ENCODE measurements at places on chromosomes 12 and 14.

- DNase-seq, result no peak
Observed at GRCh38 chr14:105841022-105842009, 314.9 kb downstream of the TMEM121 start.

- no peak for DNase-seq
Observed at GRCh38 chr12:74781991-74782485, 244.4 kb downstream of the ATXN7L3B start.

DNA sequence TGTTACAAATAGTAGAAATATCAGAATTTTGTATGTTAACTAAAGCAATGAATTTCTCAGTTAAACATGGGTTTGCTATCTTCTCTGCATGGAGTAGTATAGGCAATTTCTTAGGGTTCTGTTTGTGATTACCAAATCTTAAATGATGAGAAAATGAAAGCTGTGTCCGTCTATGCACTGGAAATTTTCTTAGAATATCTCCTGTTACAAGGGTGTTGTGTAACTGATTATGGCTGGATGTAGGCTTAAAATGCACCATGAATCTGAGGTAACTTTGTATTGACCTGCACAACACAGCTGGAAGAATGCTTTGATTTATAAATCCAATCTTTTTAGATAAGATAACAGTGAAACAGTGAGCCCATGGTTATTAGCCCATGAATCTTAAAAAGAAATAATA is 17.8 kb downstream of the TRIP11 start:
- DNase-seq, result no peak

DNA sequence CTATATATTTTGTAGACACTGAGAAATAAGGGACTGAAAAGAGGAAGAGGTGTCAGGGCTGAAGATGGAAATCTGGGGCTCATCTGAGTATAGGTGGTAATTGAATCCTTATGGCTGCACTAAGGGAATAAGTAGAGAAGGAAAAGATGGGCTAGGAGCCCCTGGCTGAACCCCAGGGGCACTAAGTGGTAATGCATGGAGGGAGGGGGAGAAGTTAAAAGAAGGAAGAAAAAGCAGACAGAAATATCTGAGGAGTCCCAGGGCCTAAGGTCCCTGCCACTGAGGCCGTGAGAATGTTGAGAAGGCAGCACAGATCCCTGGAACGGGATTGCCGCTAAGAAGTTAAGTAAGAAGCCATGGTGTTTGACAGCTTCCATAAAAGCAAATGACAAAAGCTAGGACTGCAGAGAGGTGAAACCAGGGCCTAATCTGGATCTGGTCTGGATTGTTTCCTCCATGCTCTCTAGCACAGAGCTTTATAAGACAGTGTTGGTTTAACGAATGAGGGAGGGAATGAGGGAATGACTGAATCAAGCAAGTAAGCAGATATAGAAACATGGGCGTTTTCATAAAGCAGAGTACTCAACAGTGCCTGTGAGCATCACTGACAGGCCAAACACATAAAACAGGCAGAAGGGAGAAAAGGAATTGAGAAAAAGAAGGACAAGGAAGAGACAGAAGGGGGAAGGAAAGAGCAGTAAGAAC is 92.9 kb downstream of the HMGA2 start:
- DNase-seq, result no peak

GRCh38 chr14:49905989-49906388 is 13.1 kb downstream of the ARF6 start:
- DNase-seq, result no peak

- DNase-seq, result no peak
Observed at GRCh38 chr12:19434538-19434937, 4.8 kb upstream of the AEBP2 start.

- no peak for DNase-seq
Observed at GRCh38 chr14:101361044-101361443, 200.3 kb upstream of the DIO3 start.

DNA sequence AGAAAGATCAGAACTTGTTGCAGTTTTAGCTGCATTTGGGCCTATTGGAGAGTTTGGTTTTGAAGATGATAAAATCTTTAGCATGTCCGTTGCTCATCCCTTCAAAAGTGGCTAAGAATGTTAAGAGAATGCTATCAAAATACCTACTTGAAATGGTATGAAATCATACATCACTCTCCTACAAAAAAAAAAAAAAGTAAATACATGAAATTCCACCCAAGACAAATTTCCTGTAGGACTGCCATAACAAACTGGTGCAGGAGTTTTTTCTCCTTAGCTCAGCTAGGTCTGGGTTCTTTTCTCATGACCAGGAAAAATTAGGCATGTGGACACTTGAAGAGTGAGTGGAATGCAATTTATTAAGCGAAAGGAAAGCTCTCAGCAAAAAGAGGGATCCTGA is 15.9 kb upstream of the FAR2 start:
- no peak for DNase-seq

- DNase-seq, result no peak
Observed at GRCh38 chr14:21096438-21096837, 2.0 kb downstream of the ZNF219 start.

GRCh38 chr12:106873983-106874382 is 81.7 kb upstream of the TMEM263 start:
- no peak for DNase-seq

DNA sequence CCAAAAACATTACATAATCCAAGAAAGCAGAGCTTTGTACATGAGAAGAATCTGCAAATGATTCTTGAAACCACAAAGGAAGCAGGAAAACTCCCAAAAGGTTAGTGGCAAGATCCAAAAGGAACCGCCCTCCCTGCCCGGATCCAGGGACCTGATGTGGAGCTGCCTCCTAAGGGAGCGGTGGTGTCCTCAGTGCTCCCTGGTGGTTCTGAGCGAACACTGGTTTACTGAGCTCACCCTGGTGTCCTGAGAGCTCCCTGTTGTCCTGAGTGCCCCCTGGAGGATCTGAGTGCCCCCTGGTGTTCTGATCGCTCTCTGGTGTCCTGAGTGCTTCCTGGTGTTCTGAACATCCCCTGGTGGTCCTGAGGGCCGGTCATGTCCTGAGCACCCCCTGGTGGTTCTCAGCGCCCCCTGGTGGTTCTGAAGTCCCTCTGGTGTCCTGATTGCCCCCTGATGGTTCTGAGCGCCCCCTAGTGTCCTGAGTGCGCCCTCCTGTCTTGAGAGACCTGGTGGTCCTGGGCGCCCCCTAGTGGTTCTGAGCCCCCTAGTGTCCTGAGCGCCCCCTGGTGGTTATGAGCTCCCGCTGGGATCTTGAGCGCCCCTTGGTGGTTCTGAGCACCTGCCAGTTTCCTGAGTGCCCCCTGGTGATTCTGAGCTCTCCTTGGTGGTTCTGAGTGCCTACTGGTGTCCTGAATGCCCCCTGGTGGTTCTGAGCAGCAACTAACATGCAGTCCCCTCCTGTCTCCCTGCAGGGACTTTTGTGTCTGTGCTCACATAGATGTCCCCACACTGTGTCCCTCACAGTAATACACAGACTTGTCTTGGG is 891.1 kb downstream of the TMEM121 start:
- no peak for DNase-seq

GRCh38 chr12:70724444-70724843 is 87.2 kb upstream of the PTPRB start:
- DNase-seq, result no peak

- DNase-seq, result no peak
Observed at GRCh38 chr12:51920046-51920445, 12.7 kb downstream of the ACVRL1 start.

- no peak for DNase-seq
Observed at GRCh38 chr12:85711735-85712390, 124.3 kb downstream of the RASSF9 start.

GRCh38 chr12:94057262-94058151 is 90.9 kb upstream of the PLXNC1 start:
- DNase-seq, result no peak

DNA sequence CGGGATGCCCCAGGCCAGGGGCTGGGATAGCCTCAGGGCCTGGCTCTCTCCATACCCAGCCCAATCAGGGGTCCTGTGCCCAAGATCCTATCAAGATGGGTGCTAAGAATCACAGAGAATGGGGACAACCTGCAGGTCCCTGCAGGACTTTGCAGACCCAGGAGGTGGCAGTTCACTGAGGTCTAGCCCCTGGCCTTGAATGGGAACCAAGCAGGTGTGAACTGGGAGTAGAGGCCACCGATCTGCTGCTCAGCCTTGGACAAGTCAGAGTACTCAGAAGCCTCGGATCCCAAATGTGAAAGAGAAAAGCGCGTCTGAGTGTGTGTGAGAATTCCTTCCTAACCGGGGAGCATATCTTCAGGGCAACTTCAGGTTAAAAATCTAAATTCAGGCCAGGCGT is 76.2 kb downstream of the ARL6IP4 start:
- DNase-seq, result no peak

GRCh38 chr12:48917857-48918537 is 7.3 kb downstream of the FKBP11 start:
- no peak for DNase-seq

DNA sequence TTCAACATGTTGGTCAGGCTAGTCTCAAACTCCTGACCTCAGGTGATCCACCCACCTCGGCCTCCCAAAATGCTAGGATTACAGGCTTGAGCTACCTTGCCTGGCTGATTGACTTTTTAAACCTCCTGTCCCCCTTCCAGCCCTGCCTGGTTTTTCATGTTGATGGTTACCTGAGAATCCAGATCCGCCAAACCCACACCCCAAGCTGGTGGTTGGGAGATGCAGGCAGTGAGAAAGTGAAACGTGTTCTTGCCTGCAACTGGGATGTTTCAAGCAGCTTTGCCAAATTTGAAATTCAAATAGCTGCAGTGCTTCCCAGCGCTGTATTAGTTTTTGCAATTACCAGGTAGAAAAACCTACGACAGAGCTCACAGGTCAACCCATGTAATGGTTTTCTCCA is 238.3 kb upstream of the PWP1 start:
- DNase-seq, result no peak

- DNase-seq, result no peak
Observed at GRCh38 chr12:116392061-116392460, 114.6 kb upstream of the MED13L start.

DNA sequence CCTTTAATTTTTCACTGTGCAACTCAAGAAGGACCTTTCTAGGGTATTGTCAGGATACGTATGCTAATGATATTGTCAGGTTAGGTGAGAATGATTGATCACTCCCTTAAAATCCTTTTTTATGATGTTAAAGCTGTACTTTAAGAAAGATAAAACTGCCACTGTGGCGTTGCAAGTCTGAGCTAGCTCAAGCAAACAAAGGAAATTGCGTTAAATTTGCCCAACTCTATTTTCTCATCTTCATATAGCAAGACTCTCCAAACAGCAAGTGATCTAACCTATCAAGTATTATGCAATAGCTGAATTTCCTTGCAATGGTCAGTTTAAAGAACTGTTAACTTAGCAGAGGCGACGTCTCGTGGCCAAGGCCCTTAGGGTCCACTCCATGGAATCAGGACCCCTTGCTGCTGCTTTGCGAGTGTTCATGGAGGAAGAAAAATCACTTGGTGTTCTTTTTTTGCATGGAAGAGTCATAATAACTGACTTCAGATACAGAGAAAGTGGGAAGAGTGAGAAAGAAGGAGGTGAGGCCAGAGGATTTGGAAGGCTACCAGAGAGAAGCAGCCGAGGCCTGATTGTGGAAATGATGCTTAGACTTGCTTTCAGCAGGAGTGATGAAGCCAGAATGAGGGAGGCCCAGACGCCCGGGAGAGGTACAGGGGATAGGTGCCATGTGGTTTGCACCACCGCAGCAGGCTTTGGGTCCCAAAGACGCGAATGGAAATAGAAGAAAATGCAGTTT is 2.5 kb downstream of the TRAF3 start:
- DNase-seq, result no peak

GRCh38 chr14:81123811-81124210 is 96.9 kb downstream of the GTF2A1 start:
- no peak for DNase-seq

GRCh38 chr12:64660237-64661018 is 50.1 kb downstream of the RASSF3 start:
- no peak for DNase-seq

- no peak for DNase-seq
Observed at GRCh38 chr12:78586790-78587189, 277.8 kb upstream of the SYT1 start.

- DNase-seq, result no peak
Observed at GRCh38 chr14:36502558-36503508, 17.2 kb downstream of the NKX2-1 start.

DNA sequence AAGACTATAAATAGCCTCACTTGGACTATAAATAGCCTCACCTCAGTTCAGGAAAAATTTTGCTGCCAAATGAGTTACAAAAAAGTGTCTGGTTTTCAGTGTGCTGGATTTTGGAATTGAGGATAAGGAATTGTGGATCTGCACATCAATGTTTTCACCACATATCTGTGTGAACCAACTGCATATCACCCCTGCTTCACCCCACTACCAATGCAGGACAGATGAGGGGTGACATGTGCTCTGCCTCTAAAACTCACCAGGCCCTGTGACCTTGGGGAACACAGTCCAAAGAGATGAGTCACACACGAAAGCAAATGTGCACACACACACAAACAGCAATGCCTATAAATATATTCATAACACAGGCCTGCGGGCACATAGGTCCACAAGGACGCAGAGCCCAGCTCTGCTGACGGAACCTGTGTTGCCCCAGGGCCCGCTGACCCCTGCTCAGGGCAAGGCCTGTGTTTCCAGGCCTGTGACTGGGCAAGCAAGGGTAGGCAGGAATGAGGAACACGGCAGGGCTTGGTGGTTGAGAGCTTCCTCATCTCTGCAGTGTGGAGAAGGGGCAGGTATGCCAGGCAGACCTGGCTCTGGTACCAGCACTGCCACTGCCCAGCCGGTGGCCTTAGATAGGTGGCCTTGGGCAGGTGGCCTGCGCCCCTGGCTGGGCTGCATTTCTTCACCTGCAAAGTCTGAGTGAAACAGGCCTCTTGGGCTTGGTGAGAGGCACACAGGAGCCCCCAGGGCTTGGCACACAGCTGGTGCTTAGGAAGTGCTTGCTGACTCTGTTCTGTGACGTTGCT is 82.4 kb downstream of the ARL6IP4 start:
- no peak for DNase-seq

DNA sequence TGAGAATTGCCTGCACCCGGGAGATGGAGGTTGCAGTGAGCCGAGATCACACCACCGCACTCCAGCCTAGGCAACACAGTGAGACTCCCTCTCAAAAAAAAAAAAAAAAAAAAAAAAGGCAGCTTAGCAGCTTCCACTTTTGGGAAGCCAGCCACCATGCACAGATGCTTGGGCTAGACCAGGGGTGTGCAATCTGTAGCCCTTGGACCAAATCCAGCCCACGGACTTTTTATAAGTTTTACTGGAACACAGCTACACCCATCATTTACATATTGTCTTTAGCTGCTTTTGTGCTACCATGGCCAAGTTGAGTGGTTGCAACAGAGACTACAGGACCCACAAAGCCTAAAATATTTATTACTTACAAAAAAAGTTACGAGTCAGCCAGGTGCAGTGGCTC is 6.7 kb downstream of the CIT start:
- DNase-seq, result no peak

- DNase-seq, result no peak
Observed at GRCh38 chr14:70888681-70889175, 18.5 kb upstream of the PCNX1 start.

- no peak for DNase-seq
Observed at GRCh38 chr12:107241411-107241810, 148.1 kb upstream of the CRY1 start.

GRCh38 chr12:63841571-63841970 is 2.9 kb upstream of the SRGAP1 start:
- DNase-seq, result no peak

All from neural crest cell (in vitro differentiated cells).